ENCODE measurements at places on chromosomes 4 and X. TPM values are rescaled to one million over a fixed set of nuclear protein-coding genes. Genes with fewer than 3 reads are reported as not detected.

The RBMXL3 gene
- not detected for total RNA-seq

The TKTL2 gene
- total RNA-seq: not detected

The PCDH11X gene
- total RNA-seq: not detected

The SMAD1 gene
- total RNA-seq: 32.0 TPM

Measured in nasal cavity respiratory epithelium epithelial cell of viscerocranial mucosa (primary cell).